H4 (cell line): ENCODE measurements at places on chromosomes 4 and X. TPM values are rescaled to one million over a fixed set of nuclear protein-coding genes. Genes with fewer than 3 reads are reported as not detected.

DNA sequence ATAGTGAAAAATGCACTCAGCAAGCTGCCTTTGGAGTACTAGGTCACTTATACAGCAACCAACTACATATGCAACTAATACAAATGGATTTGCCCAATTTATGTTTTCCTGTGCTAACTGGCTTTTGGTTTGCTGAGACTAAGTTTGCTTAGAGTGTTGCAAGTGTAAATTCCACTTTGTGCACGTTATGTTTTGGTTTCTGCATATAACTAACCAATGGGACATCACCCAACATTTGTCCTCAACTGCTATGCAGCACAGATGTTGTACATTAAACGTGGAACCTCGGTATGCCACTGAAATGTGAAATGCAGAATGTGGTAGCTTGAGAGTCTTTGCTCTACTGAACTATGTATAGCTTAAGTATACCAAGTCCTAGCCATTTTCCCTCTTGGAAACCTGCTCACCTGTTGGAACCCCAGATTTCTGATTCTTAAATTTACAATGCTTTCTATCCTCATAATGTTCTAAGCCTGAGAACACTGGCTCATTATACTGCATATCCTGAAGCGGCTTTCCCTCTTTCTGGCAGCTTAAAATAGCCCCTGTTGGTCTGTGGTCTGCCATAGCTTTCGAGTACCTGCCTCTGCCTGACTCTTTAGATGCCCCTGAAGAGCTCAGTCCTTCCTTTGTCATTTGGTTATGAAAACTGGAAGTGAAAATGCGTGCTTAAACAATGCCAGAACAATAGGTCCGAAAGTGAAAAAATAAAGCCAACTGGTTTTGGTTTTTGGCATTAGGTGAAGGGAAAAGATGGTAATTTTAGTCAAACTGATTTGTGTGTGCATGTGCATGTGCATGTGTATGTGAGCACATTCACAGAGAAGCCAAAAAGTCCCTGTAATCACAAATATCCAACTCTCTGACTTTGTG, 158.0 kb downstream of the SH2D1A start:
- DNase-seq = no peak

Gene DCLK2
- total RNA-seq = 4.5 and 6.5 TPM in 2 replicates

GRCh38 chr4:141132072-141132708, 1.1 kb downstream of the RNF150 start:
- DNase-seq = no peak

Gene HSD17B13
- 4.5 and 7.0 TPM in 2 replicates for total RNA-seq

DNA sequence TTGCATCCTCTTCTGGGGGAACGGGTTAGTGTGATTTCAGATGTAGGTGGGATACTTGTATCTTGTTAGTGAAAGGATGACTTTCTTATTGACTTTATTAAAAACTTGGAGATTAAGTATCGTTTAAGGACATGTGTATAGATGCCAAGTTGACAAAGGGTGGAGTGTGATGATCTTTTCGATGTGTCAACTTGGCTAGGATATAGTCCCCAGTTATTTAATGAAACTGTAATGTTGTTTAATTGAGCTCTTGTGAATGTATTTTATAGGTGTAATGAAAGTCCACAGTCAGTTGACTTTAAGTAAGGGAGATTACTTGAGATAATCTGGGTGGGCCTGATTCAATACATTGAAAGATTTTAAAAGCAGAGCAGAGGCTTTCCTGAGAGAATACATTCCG, 127.0 kb downstream of the AASDH start:
- no peak for DNase-seq
